SK-N-SH (cell line): ENCODE measurements at places on chromosomes 7 and 10. TPM values are rescaled to one million over a fixed set of nuclear protein-coding genes. Genes with fewer than 3 reads are reported as not detected.
A peak's percentile ranks its signal among the peaks of the same experiment; 100 is the strongest.

DNA sequence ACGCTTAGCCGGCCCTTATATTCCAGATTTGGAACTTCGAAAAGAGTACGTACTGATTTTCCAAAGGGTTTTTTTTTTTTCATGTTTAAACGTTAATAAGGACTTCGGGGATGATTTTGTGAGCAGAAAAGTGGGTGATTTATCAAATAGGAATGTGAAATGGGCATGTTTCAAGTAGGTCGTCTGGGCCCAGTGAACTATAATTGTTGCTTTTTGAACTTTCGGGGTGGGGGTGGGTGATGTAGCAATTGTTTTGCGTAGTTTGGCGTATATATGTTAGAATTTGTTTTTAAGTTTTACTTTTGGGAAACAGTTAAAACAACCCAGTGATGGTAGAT, 299 bp upstream of the PBLD start:
- peak overlapping the region; percentile 85 for H3K4me3 ChIP-seq
- H3K27ac ChIP-seq, result peak overlapping the region; percentile 95
- H3K27me3 ChIP-seq, result no peaks in the 10 kb centered on the region
- peaks cover 25% of the 10 kb centered on the region for H3K36me3 ChIP-seq
- peaks cover 27% of the 10 kb centered on the region for H3K4me1 ChIP-seq
- DNase-seq, result no peak

GRCh38 chr10:13624630-13625029, 37.9 kb downstream of the PRPF18 start:
- H3K36me3 ChIP-seq, result peaks cover 44% of the 10 kb centered on the region
- no peaks in the 10 kb centered on the region for H3K27me3 ChIP-seq
- no peak overlapping the region for H3K27ac ChIP-seq
- DNase-seq, result no peak
- H3K4me3 ChIP-seq, result no peak overlapping the region
- H3K4me1 ChIP-seq, result no peaks in the 10 kb centered on the region

DNA sequence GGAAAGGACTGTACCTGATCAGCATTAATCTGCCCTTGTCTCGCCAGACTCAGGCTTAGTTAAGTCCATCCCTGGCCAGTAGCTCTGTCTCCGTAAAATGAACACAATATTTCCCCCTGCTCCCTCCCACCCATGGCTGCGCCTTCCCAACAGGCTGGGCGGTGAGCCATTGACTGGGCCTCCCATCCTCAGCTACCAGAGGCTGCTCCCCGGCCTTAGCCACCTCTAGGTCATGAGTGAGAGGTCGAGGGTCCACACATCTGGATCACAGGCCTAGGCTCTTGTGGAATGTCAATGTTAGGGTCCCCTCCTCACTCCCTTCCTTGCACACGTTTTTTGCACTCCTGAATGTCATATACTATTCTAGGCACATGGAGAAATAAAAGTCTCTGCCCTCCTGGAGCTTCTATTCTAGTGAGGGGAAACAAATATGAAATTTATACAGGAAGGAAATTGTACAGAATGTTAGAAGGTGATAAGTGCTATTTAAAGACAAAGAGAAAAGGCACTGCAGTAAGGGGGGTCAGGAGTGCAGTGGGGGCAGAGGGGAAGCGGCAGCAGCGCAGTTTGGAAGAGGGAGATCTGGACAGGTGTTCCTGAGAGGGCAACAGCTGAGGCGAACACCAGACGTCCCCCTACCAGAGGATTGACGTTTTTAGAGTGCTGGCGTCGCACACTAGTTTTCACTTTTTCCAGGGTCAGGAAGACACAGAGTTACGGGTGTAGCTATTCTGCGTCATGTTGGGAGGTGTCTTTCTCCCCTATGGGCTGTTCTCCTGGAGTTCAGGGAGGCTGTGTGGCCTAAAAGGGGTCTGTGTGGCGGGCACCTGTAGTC, 17.2 kb upstream of the EIF5AL1 start:
- no peak for DNase-seq
- H3K4me3 ChIP-seq, result no peak overlapping the region
- no peaks in the 10 kb centered on the region for H3K36me3 ChIP-seq
- H3K27ac ChIP-seq, result no peak overlapping the region

GRCh38 chr7:110918949-110919548, 171.9 kb upstream of the LRRN3 start:
- no peak for DNase-seq
- H3K27ac ChIP-seq, result no peak overlapping the region
- peaks cover 7% of the 10 kb centered on the region; the same call in 1 of the 2 replicates for H3K4me1 ChIP-seq
- no peaks in the 10 kb centered on the region for H3K27me3 ChIP-seq

Gene GALNT17
- not detected in 2 replicates for polyA plus RNA-seq

Gene HYAL4
- not detected in 2 replicates for polyA plus RNA-seq

Gene TRIM50
- polyA plus RNA-seq, result not detected in 2 replicates
